Foreskin keratinocyte (primary cell): ENCODE measurements at places on chromosomes 13 and 19.
A peak's percentile ranks its signal among the peaks of the same experiment; 100 is the strongest.

- no peak for DNase-seq
These were observed 24.2 kb upstream of the C13orf46 start for GRCh38 chr13:113997845-113998751.

DNA sequence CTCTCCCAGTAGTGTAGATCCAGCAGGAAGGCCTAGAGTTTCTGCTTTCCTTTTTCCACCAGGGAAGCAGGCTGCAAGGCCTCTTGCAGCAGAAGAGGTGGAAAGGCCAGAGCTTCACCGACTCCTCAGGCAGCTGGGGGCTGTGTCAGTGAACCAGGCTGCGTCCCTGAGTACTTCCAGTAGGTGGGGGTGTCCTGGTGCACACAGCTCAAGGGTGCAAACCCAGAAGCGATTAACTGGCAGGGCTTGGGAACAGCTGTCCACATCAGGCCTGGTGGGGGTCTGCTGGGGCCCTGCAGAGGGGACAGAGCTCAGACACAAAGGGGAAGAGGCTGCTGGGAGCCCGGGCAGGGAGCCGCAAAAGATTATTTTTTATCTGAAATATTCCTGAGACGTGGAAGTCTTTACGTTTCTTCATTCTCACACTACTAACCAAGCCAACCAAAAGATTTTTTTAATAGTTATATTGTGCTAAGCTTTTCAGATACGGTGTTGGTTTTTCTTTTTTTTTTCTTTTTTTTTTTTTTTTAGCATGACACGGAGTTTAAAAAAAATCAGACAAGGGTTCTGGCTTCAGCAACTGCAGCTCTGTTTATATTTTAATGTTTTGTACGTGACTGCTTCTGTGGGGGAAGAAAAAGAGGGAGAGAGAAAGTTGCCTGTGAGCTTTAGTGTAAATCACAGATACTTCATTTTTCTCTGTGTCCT is 11.0 kb downstream of the TSHZ3 start:
- no peak for DNase-seq

GRCh38 chr13:109738298-109738746 is 48.1 kb downstream of the IRS2 start:
- peak; percentile 96 for DNase-seq

- DNase-seq, result no peak
These were observed 25.6 kb upstream of the ZNF91 start for GRCh38 chr19:23420824-23421223.

GRCh38 chr19:3129112-3129511 is 6.7 kb upstream of the GNA15 start:
- DNase-seq, result peak; percentile 15

- peak; percentile 92 for DNase-seq
These were observed 96.2 kb downstream of the CYSLTR2 start for GRCh38 chr13:48749699-48750473.

DNA sequence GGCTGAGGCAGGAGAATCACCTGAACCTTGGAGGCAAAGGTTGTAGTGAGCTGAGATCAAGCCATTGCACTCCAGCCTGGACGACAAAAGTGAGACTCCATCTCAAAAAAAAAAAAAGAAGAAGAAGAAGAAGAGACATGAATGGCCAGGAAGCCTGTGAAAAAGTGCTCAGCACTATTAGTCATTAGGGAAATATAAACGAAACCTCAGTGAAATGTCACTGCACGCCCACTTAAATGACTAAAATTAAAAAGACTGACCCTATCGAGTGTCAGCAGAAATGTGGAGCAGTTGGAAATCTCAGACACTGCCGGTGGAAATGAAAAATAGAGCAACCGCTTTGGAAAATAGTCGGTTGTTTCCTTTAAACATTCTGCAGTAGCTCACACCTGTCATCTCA is 5.5 kb upstream of the TYROBP start:
- no peak for DNase-seq

DNA sequence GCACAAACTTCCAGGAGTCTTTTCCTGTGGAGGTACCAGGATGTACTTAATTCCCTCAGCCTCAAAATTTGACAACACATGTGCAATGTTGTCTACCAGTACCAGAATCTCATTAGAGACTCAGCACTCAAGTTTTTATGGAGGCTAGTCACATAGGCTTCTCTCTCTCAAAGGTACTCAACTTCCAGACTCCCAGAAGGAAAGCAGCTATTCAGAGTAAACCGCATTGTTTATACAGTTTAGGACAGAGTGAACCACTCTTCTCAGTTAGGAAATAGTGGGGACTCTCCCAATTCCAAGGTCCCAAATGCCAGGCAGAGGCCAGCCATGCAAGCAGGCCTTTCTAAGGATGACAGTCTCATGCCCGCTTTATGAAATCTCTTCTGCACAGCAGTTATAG is 8.5 kb upstream of the C1QTNF9B start:
- DNase-seq, result no peak

DNA sequence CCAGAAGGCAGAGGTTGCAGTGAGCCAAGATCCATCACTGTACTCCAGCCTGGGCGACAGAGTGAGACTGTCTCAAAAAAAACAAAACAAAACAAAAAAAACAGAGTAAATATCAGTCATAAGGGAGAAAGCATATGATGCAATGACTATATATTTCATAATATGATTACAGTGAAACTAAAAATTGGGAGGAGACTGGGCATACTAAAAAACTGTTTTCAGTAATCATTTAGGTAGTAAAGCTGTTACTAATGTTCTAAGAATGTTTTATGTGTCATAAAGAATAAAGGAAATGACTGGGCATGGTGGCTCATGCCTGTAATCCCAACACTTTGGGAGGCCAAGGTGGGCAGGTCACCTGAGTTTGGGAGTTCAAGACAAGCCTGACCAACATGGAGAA is 15.9 kb downstream of the ZNF573 start:
- peak; percentile 66 for DNase-seq

DNA sequence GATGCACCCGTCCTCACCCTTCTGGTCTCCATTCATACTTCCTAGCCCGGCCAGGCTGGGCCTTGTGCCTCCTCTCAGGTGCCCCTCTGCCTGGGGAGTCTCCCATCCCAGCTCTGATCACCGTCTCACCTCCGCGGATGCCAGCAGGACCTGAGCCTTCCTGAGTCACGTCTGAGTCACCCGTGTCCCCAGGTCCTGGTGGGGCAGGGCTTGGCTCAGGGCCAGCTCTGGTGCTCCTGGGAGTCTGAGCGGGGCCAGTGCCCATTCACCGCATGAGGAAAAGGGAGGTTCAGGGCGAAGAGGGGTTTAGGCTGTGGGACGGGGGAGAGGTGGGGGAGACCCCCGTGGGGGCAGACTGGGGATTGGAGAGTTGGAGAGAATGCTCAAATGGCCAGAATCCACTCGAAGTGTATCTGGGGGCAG is 593 bp downstream of the ATP8B3 start:
- peak; percentile 53 for DNase-seq

GRCh38 chr13:48978942-48979601 is 3.4 kb downstream of the FNDC3A start:
- DNase-seq, result no peak

DNA sequence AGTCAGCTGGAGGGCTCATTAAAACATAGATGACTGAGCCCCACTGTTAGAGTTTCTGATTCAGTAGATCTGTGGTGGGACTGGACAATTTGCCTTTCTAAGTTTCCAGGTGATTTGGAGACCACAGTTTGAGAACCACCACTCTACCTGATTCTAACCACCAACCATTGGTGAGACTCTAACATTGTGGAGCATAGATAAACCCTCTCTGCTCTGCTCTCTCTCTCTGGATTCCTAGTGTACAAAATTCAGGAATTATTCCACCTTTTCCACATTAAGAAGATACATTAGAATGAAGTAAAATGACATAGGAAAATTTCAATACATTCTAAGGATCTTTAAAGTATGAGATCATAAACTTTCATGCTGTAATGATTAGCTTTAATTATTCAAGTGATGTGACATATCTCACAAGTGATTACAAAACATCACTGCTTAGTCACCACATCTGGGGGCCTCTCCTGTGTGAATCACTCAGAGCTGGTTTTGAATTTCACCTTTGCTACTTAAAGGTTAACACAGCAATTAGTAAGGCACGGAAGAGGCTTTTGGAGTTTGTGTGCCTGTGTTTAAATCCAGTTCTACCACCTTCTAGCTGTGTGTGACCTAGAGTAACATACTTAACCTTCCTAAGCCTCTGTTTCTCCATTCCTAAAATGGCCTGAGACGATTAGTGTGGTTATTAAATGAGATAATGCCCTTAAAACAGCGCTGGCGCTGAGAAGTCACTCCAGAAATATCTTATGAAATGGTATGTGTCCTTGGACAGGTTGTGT is 78.5 kb upstream of the NBEA start:
- peak; percentile 87 for DNase-seq

DNA sequence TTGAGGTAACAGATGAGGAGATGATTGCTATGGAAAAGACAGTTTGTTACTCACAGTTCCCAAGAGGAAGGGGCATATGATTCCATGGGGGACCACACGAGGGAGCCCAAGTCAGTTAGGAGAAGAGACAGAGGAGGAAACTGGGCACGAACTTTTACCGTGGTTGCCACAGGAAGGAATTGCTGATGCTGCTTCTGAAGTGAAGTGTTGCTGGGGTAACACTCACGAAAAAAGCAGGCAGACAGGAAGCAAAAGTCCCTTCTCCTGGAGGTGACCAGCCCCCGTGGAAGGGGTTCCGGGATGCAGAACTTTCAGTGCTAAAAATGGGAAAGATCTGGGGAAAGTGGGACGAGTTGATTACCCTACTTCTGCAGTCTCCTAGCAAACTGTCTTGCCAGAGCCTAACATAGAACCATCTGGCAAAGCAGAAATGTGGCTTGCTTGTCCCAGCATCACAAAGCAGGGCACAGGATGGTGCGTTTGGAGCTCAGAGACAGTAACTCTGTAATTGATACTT is 35.4 kb upstream of the MAP3K10 start:
- DNase-seq, result no peak

GRCh38 chr13:47708386-47708785 is 292.7 kb downstream of the SUCLA2 start:
- DNase-seq, result peak; percentile 35

- DNase-seq, result no peak
These were observed 42.0 kb upstream of the MAB21L1 start for GRCh38 chr13:35518337-35518946.

DNA sequence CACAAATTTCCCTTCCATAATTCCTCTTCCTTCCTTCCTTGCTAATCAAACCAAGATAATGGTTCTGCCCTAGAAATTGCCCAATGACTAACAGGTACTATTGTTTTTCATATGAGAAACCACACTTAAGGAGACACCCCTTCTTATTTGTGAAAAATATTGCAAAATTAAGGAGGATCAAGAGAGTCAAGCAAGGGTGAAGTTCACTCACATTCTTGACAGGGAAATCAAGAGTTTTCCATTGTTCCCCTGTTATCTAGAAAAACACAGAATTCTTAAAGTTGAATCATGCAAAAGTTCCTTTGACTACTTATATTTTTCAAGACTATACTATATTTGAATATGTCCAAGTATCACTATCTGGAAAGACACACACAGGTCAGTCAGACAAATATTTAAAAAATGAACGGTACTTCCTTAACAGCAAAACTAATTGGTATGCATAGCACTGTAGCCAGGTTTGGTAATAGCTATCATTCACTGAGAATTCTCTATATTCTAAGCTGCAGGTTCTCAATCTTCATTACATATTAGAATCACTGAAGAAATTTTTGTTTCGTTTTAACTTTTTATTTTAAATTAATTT is 897.2 kb downstream of the DIAPH3 start:
- DNase-seq, result no peak

GRCh38 chr19:46963093-46963734 is 56.4 kb upstream of the NPAS1 start:
- DNase-seq, result no peak

DNA sequence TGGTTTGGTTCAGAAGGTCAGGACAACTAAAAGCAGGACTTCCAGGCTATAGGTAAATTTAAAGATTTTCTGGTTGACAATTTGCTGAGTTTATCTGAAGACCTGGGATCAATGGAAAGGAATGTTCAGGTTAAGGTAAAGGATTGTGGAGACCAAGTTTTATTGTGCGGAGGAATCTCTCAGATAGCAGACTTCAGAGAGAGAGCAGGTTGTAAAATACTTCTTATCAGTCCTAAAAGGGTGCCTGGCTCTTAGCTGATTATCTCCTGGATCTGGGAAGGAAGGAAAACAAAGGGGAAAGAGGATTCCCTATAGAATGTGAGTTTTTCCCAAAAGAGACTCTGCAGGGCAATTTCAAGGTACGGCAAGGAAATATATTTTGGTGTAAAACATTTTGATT is 851.5 kb downstream of the DACH1 start:
- no peak for DNase-seq

GRCh38 chr19:44924243-44924725 is 9.9 kb downstream of the APOC1 start:
- DNase-seq, result no peak

- DNase-seq, result no peak
These were observed 40.2 kb upstream of the TEX29 start for GRCh38 chr13:111280226-111280625.

DNA sequence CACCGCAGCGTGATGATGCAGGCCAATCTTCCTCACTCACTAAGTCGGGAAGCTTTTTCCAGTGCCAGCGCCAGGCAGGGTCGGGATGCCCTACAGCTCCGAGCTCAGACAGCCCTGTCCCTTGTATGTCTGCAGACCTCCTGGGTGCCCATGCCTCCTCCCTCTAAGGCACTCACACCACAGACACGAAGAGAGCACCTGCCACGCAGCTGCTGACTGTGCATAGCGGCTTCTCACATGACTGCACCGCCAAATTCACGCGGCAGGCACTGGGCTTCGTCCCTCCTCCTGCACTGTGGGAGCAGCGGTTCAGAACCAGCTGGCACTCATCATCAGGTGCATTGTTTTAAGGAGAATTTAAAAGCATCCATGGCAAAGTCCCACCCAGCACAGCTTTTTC is 88.1 kb downstream of the SLC7A1 start:
- DNase-seq, result no peak

DNA sequence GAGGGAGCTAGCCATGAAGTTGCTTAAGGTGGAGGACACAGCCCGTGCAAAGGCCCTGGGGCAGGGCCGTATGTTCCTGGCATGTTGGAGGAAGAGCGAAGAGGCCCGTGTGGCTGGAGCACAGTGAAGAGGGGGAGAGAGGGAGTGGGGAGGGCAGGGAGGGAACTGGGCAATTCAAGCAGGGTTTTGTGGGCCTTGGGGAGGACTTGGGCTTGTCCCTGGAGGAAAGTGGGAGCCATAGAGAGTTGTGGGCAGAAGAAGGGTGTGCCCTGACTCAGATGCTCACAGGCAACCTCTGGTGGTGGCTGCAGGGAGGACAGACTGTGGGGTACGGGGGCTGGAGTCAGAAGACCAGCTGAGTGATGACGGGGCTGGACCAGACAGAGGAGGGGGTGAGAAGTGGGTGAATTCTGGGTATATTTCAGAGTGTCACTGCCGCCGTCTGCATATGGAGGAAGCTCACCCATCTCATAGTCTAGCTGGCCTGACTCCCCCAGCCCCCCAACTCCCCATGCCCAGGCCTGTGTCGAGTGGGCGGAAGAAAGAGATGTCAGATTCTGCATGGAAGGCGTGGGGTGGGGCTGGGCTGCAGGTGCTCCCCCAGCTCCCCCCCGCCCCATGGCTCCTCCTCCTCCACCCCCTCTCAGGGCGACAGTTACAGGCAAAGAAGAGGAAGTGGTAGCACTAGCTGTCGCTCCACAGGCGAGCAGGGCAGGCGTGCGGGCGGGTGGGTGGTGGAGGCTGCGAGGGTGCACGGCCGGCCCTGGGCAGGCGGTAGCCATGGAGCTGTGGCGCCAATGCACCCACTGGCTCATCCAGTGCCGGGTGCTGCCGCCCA is at the start of gene VAV1:
VAV1 (plus strand) TSS at position 681 of the 838 bp plus-strand sequence; CDS start at position 781, 100 bp downstream.
- DNase-seq, result no peak
